Activated CD8-positive, alpha-beta memory T cell treated with anti-CD3 and anti-CD28 coated beads for 24 hours (primary cell): ENCODE measurements at places on chromosomes 7 and 10.
A peak's percentile ranks its signal among the peaks of the same experiment; 100 is the strongest.

GRCh38 chr7:89511900-89512299 lies 642.4 kb upstream of the STEAP1 start:
- DNase-seq: no peak

DNA sequence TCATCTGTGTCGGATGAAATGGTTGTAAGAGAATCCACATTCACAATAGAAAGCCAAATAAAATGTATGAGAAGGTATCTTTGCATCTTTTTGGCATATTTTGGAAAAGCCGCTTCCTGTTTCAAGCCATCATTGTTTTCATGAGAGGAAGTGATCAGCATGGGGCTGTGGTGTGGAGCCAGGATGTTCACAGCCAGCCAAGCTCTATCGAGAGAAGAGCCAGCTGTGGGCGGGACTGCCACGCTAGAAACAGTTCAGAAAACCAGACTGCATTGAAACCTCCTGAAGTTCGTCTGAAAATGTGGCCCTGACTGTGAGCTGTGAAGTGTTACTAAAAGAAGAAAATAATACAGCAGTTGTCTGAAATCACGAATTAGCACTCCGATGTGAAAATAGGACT lies 21.2 kb upstream of the NPS start:
- no peak for DNase-seq

DNA sequence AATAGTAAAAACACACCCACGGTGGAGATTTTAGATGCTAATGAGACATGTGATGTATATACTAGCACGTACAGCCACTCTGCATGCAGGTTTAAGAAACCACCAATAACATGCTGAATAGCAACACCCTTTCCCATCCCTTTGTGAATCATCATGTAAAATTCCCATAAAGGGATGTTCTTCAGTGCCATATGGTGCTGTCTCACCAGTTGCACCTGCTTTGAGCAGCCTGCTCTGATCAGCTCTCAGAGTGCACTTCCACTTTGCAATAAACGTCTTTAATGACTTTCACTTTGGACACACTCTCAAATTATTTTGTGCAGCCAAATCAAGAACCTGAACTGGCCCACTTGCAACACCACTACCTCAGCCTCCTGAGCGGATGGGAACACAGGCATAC lies 615.0 kb downstream of the ANKRD7 start:
- DNase-seq: no peak

DNA sequence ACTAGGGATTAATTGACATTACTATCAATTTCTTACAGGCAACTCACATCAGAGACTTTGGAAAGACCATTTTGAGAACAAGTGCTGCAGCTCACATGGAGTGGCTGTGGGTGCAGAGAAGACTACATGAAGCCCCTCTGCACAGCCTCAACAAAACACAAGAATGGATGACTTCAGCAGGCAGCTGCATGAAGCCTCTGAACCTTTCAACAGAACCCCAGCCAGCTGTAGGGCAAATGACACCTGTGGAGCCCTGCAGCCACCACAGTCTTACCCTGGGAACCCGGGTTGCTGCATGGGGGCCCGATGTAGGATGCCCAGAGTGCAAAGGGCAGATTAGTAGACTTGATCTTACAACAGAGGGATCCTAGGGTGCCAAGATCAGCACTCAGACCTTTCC lies 62.0 kb upstream of the CAMK2B start:
- peak; percentile 47 for DNase-seq

DNA sequence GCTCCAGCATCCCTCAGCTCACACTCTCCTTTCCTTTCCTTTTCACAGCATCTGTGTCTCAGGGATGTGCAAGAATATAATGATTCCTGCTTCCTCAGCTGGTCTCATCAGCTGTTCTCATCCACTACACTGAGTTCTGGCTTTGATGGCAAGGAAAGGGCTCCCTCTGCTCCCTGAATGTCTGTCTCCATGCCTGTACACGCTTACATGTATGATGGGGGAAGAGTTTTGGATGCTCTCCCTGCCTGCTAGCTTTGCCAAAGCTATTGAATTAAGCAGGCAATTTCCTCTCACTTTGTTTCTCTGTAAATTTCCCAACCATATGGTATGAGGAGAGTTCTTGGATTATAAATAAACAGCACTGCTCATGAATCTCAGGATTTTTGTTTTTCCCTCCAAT lies 254.5 kb downstream of the SORCS3 start:
- no peak for DNase-seq

GRCh38 chr10:119821182-119821581 lies 51.5 kb downstream of the MCMBP start:
- no peak for DNase-seq

GRCh38 chr10:23496727-23497126 lies 57.9 kb downstream of the OTUD1 start:
- DNase-seq: no peak

GRCh38 chr7:8365499-8366110 lies 67.8 kb upstream of the NXPH1 start:
- DNase-seq: no peak

DNA sequence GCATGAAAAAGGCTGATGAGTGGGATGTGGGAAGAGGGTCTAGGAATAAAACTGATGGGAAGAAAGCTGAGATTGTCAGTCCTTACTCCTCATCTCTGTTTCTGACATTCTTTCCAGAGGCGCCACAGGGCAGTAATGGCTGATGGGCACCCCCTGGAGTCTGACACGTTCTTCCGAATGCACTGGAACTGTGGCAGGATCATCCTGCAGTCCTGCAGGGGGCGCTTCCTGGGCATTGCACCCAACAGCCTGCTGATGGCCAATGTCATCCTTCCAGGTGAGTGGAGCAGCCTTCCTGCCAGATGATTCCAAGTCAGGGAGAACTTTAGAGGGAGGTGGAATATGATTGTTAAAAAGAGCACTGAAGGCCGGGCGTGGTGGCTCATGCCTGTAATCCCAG lies 4.8 kb downstream of the FSCN3 start:
- no peak for DNase-seq

DNA sequence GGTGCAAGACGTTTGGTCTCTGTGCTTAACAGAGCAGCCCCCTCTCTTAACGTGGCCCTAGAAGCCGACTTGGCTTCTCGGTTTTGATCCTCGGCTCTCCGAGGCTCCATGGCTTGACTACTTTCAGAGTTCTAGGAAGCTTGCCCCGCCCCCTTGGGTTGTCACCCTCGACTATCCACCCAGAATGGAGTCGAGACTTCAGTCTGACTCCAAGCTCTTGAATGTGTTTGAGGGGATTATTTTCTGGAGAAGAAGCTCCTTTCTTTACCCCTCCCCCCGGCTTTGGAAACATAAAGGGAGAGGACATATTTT lies 448 bp downstream of the SEC24C start:
- peak; percentile 59 for DNase-seq

GRCh38 chr10:59325116-59325515 lies 37.2 kb downstream of the FAM13C start:
- no peak for DNase-seq

GRCh38 chr10:14616955-14617730 lies 157.6 kb downstream of the FAM107B start:
- DNase-seq: no peak

GRCh38 chr10:14124941-14125340 lies 205.8 kb downstream of the FRMD4A start:
- DNase-seq: no peak

DNA sequence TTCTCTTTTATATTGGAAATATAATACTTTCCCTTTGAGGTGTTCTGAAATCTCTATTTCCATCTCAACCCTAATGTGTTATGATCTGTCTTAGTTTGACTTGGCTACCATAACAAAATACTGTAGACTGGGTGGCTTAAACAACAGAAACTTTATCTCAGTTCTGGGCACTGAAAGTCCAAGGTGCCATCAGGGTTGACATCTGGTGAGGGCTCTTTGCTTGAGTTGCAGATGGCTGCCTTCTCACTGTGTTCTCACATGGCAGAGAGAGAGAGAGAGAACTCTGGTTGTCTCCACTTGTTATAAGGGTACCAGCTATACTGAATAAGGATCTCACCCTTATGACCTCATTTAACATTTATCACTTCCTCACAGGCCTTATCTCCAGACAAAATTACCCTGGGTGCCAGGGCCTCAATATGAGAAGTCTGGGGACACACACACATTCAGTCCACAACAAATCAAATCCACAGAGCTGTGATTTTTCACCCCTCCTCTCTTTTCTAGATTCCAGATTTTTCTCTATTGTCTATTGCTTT lies 104.5 kb downstream of the SRI start:
- no peak for DNase-seq

DNA sequence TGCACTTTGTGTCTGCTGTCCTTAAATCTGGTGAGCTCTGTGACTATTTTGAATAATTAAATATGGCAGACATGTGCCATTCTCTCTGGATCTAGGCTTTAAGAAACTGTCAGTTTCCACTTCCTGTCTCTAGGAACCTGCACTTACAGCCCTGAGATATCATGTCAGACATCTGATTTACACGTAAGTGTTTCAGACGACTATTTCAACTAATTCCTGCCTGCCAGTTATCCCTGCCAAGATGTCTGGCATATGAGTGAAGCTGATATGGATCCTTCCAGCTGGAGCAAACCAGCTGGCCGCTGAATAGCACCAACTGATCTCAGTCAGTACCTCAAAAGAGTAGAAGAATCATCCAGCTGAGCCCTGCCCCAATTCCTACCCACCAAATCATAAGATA lies 362.2 kb upstream of the SMIM30 start:
- DNase-seq: no peak

- no peak for DNase-seq
Measured at GRCh38 chr10:16789261-16789660, 28.0 kb downstream of the RSU1 start.

DNA sequence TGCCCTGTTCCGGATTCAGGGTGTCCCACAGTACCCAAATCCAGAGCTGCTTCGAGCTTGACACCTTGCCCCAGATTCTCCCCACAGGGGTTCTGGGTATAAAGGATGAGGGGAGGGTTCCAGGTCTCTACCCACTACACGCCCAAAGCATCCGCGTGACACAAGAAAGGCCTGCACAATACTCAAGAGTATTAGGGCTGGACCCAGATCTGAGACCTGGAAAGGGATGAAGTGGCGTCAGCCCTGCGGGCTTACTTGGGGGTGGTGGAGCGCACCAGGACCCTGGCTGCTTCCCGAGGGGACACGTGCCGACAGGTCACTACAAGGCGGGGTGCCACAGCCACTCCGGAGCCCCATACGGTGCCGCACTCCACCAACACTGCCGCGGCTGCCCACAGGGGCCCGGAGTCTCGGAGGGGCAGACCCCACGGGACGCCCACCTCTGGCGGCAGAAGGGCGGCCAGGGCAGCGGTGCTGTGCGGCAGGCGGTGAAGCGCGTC lies 1.3 kb downstream of the TYSND1 start:
- DNase-seq: no peak

DNA sequence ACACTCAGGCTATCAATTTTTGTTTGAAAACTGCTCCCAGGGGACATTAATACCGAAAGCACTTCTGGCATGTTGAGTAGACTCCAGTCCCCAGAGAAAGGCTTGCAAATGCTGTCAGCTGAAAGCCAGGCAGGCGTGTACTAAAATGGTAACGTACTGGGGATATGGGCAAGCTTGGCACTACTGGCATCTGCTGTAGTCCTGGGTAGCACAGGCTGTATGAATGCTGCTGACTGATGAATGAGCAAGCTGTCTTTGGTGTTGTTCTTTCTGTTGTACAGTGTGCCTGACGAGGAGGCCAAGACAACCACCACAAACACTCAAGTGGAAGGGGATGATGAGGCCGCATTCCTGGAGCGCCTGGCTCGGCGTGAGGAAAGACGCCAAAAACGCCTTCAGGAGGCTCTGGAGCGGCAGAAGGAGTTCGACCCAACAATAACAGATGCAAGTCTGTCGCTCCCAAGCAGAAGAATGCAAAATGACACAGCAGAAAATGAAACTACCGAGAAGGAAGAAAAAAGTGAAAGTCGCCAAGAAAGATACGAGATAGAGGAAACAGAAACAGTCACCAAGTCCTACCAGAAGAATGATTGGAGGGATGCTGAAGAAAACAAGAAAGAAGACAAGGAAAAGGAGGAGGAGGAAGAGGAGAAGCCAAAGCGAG lies 53.5 kb upstream of the AGBL3 start:
- no peak for DNase-seq

- no peak for DNase-seq
Measured at GRCh38 chr7:86155623-86156022, 488.1 kb upstream of the GRM3 start.

GRCh38 chr10:85784792-85785191 lies 581.8 kb downstream of the GRID1 start:
- no peak for DNase-seq

- DNase-seq: no peak
Measured at GRCh38 chr10:55627501-55628051, 733.5 kb downstream of the ZWINT start.

DNA sequence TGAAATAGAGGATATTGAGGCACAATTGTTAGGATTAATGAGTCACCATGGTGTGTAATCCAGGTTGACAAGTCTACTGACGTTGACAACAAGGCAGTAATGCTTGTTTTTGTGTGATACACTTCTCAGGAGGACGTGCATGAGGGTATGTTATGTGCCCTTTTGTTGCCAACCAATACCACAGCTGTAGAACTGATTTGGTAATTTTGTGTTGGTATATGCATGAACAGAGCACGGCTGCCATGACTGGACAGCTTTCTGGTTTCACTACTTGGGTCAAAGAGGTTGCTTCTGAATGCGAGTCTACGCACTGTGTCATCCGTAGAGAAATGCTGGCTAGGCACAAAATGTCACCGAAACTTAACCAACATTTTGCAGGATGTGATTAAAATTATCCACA lies 32.9 kb downstream of the PHTF2 start:
- no peak for DNase-seq

DNA sequence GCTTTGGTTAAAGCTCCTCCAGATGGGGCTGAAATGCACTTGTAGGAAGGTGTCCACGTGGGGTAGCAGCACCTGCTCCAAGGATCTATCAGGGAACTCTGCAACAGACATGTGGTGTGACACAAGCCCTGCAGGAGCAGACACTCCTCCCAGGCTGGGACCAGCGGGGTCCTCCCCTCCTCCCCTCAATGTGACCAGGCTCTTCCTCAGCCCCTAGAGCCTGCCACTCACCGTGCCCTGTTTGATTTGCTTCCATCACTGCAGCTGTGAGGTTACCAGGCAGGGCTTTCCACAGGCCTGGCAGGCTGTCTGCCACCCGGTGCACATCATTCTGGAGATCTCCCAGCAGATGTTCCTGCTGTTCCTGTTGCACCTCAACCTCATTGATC lies 13.4 kb downstream of the MMRN2 start:
- DNase-seq: peak; percentile 45

GRCh38 chr7:4740796-4741195 lies 34.6 kb upstream of the AP5Z1 start:
- no peak for DNase-seq

- no peak for DNase-seq
Measured at GRCh38 chr10:70426823-70427222, 14.7 kb downstream of the NODAL start.
